Stimulated activated naive CD4-positive, alpha-beta T cell treated with Interleukin-2 at 50 U/mL for 16 hours (primary cell): ENCODE measurements at places on chromosomes 12 and 14.

DNA sequence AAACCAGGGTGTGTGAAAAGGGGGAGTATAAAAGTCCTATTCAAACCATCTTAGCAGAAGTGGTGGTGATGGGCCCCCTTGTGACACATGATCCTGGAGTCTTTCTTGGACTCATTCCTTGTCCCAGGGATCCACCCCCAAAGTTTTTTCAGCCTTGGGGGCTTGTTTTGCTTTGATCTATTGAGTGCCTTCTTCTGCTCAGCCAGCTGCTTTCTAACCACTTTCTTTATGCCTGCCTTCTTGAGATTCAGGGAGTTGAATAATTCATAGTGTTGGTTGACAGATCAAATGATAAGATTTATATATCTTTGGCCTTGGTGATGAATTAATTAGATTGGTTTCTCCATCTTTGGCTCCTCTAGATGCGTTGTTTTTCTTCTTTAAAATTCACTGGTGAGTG is 926.7 kb downstream of the DIO2 start:
- no peak for DNase-seq

- no peak for DNase-seq
Observed at GRCh38 chr12:15435597-15435996, 113.3 kb downstream of the PTPRO start.

GRCh38 chr12:100868487-100868886 is 73.9 kb downstream of the ANO4 start:
- no peak for DNase-seq

DNA sequence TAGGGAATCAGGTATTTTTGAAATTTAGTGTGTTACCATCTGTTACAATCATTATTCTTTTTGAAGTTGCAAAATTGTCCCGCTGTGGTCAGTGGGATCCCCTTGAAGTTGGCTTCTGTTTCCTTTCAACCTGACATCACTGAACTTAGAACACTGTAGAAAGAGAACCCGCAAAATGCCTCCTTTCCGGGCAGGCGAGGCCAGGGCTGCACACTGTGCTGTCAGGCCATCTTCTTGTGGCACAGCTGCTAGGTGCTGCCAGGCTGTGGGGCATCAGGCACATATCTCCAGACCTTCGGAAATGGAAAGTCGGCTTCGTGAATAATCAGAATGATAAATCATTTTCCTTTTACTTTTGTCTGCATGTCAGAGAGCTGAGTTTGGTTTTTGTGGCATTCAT is 103.5 kb downstream of the GLT1D1 start:
- no peak for DNase-seq

DNA sequence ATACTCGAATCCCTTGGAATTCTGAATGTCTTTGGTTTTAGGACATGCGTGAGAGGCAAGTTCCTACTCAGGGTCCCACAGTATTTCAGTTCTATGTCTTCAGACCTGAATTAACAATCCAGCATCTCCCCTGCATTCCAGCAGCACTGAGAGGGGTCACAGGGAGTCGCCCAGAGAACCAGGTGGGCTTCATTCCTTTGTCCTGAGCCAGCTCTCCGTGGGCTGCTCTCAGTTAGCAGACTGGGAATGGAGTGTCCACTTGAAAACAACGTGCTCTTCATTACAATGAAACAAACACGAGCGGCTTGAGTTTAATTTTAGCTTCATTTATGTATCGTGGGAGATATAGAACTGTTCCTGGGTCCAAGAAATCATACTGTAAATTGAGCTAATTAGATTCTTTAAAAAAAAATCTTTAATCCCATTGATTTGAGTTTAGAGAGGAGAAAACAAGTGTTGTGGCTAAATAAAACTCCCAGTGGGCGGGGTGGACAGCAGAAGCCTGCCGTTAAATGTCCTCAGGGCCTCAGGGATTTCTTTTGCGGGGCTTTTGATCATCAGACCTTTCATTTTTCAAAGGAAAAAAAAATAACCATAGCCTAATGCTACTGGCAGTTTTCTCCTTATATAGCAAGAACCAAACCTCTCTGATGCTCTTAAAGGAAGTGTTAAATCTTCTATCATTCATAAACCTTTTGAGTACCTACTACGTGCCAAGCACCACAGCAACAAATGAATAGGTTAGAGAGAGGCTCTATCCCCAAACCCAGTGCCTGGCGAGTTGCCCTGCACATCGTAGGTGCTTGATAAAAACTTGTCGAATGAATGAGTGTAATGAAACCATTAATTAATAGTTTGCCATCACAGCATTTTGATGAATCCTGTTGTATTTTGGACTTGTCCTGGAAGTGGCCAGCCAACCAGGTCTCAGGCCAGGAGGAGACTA is 140.4 kb downstream of the CHST11 start:
- DNase-seq, result no peak
